ENCODE measurements at places on chromosomes 5 and 9.
A peak's percentile ranks its signal among the peaks of the same experiment; 100 is the strongest.

DNA sequence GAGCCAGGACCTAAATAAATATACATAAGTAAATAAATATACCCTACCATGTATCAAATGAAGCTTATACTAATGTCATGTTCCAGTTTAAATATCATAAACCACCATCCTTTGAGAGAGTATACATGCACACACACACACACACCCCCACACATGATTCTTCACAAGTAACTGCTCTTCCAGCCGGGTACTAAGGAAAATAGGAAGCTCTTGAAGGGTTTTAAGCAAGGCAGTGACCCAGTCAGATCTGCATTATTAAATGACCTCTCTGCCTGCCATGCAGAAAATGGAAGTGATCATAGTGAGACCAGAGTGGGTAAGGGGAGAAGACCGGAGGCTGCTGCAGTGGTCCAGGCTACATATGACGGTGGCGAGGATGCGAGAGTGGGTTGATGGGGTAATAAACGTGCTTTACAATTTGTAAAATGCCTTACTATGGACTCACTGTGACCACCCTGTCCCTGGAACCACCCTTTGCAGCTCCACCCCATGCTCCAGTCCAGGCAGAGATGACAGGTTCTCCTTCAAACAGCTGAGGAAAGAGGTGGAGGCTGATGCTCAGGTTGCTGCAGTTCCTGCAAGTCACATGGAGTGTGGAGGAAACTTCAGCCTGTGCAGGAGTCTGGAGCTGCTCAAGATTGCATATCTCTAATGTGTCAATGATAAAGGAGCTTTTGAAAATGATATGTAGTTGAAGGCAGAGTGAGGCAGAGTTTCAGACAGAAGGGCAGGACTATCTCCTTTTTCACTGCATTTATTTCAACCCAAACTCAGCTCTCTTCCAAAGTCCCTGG, 38.8 kb upstream of the NDFIP1 start:
- DNase-seq, result no peak

- DNase-seq, result peak; percentile 51
These were observed 61.5 kb downstream of the FXN start for GRCh38 chr9:69097064-69097463.

- no peak for DNase-seq
These were observed 23.1 kb downstream of the PRELID2 start for GRCh38 chr5:145811834-145812625.

DNA sequence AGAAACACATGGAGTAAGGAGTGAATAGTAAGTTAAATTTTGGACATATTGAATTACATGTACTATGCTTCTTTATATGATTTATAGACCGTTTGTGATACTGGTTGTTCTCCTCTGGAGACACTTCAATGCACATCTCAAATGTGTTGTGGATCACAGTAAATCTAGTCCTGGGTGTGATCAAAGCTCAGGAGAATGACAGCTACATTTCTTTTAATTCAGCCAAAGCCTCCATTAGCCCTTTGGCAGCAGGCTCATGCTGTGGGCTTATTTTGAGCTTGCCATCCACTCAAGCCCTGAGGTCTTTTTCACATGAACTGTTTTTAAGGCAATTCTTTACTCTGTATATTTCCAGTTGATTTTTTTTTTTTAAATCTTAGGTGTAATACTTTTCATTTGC, 34.6 kb upstream of the ACTBL2 start:
- DNase-seq, result no peak

GRCh38 chr5:1763548-1763911, 36.1 kb downstream of the MRPL36 start:
- peak; percentile 28 for DNase-seq

- DNase-seq, result no peak
These were observed 184.7 kb downstream of the MEF2C start for GRCh38 chr5:88698290-88698689.

DNA sequence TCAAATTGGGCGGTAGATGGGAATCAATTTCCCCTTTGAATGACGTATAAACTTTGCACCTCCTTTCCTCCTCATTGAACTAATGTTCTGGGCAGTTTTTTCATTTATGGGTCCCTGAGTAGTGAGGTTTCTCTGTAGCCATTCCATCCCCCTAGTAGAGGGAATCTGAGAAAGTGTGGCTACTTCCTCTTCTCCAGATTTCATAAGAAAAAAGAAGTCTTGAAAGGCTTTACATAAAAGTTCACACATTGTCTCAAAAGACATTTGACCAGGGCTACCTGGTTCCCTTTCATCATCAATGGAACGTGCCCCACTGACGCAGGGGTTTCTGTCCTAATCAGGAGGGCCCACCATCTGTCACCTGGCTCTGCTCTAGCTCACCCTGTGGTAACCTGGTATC, 57.3 kb downstream of the CTSL start:
- no peak for DNase-seq

GRCh38 chr5:147140558-147140957, 94.3 kb upstream of the STK32A start:
- DNase-seq, result no peak

GRCh38 chr9:18623221-18624079, 149.5 kb downstream of the ADAMTSL1 start:
- DNase-seq, result no peak

DNA sequence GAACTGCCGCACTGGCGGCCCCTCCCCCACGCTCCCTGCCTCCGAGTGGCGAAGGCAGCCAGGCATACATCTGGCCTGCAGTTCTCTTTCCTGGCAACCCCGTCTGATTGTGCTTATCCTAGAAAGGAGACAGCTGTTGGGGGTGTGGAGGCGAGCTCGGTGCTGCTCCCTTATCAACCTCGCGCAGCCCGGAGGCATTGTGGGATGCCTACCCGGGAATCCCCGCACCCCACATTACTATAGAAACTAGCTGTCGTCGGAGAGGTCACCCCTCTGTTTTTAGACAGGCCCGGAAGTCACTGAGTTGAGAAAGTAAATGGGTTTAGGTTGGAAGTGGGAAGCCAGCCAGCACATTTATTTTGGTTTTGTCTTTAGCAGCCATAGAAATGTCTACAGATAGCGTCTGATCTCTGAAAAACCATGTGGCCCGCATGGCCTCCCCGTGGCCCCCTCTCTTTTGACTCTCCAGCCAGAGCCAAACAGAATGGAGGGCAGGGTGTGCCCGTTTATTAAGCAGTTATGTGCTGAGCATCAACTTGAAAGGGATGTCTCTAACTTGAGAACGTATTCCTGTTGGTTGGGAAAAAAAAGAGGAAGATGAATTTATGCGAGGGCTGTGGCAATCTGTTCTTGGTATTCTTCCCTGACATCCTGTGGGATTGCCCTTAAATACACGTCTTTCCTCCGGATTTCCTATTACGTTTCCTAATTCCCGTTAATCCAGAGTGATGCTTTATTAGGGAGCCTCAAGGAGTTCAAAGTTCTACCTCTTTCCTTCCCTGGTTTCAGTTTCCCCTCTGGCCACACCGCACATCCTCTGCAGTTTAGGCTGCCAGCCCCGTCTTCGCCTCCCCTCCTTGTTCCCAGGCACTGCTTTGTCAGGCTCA, 3.9 kb downstream of the STC2 start:
- DNase-seq, result no peak

GRCh38 chr5:136043968-136044610, 15.3 kb downstream of the TGFBI start:
- DNase-seq, result no peak

DNA sequence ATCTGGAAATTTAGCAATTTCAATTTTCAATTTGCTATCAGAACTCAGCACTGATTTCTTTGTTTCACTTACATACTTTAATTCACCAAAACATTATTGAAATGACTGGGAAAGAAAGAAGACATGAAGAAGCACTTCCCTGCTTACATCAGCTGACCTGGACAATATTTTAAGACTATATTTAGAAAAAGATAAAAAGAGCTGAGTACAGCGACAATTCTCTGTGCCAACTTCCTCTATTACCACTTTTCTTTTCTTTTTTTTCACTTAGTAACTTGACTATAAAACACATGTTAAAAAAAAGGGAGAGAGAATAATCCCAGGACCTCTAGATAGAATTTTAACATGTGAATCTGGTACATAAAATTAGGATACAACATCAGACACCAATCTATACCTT, 35.6 kb downstream of the MEF2C start:
- DNase-seq, result no peak

GRCh38 chr9:113955076-113955752, 79.1 kb downstream of the ZNF618 start:
- no peak for DNase-seq

GRCh38 chr9:89638893-89639292, 34.1 kb downstream of the GADD45G start:
- DNase-seq, result no peak

- DNase-seq, result no peak
These were observed at the start of gene TCF7 for GRCh38 chr5:134113902-134114875. Gene TCF7, plus strand, starts transcription at chr5:134114681. Its CDS starts 226 bp downstream, at chr5:134114907.

GRCh38 chr5:22076586-22076985, 776.6 kb downstream of the CDH12 start:
- no peak for DNase-seq

DNA sequence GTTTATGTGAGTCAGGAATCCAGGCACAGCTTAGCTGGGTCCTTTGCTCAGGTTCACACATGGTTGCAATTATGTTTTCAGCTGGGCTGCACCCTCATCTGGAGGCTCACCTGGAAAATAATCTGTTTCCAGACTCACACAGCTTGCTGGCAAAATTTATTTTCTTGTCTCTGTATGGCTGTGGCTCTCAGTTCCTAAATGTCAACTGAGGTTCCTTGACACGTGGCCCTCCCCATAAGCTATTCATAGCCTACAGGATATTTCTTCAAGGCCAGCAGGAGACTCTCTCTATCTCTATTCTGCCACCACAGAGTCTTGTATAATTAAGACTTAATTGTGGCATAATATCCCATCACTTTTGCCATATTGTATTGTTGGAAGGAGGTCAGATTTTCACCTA, 732.0 kb downstream of the CDH18 start:
- DNase-seq, result no peak

DNA sequence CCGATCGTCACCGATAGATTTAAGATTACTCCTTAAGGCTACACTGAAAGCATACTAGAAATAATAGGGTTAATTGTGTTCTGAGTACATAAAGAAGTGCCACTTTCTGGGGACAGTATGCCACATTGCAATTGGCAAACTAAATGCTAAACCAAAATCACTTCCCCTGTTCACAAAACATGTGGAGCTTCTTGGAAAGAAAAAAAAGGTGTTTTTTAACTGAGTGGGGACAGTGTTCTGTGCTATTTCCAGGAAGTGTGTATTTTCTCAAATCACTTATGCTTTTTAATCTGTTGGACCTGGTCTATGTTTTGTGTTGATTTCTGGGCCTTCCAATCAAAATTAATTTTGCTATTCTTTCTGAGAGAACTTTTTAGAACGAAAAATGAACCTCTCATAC, 149.3 kb upstream of the MPDZ start:
- DNase-seq, result no peak

GRCh38 chr9:123943671-123944070, 13.7 kb upstream of the DENND1A start:
- no peak for DNase-seq

GRCh38 chr5:115977096-115977495, 14.8 kb downstream of the LVRN start:
- no peak for DNase-seq

DNA sequence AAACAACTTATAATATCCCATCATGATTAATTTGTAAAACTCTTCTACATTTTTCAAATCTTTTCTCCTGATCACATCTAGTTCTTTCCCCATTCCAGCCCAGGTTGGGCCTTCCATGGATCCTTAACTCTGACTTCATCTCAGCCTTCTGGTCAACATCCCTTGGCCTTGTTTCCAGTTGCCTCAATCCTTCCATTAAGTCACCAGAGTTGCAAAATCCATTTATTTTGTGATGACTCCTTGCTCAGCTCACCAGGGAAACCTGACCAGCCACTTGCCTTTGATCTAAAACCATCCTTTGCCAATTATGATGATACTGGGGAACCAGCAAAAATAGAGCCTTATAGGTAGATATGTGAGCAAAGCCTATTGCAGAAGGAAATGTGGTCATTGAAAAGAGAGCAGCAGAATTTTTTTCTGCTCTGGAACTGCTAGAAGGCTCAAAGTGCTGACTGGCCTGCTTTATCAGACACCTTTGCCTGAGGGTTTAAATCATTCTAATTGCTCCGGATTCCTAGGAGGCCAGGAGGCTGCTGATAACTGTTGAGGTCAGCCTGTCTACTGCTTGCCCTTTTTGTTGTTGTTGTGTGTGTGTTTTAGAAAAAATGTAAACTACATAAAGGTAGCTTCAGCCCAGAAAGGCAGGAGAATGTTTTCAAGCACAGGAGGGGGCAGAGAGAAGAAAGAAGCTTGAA, 512.2 kb upstream of the GRIA1 start:
- DNase-seq, result no peak

GRCh38 chr9:127397646-127398274, 791 bp downstream of the SLC2A8 start:
- DNase-seq, result no peak

DNA sequence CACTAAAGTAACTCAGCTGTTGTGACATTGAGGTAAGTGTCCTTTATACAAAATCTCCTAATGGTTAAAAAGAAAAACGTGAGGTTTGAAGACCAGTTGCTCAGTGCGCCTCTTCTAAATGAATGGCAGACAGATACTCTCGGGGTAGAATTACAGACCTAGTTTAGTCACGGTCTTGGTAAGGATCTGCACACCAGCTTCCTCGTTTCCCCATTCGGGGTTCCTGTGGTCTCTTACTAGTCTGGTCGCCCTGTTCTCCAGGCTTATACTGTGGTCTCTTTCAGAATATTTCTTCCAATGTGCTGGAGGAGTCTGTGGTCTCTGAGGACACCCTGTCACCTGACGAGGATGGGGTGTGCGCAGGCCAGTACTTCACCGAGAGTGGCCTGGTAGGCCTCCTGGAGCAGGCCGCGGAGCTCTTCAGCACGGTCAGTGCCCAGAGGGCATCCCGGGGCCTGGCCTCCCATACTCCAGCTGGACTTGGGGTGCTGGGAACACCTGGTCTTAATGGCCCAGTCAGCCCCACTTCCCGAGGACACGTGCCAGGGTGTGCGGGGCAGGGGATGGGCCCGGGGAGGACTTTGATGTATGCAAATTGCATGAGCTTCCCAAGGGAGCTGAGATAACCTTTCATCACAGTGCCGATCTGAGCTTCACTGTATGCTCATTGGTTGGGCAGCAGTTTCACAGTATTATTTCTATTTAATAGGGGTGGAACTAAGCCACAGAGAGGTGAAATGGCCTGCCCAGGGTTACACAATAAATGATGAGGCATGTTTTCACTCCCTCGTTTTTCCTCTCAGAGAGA, 224.5 kb downstream of the DOCK8 start:
- DNase-seq, result no peak

DNA sequence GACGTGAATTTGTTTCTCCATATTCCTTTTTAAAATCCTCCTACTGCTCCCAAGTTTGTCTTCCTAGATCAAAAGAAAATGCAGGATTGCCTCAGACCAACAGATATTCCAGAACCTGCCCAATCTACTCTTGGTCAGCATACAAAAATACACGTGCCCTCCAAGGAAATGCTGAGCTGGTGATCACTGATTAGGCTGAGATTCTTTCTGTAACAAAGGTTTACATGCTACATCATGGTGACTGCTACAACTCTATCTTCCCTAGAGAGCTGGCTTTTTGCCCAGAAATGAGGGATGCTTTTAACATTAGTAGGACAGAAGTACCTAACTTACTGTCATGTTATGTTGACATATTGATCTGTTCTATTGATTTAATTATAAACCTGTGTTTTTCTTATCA, 35.5 kb downstream of the OR2Y1 start:
- no peak for DNase-seq

GRCh38 chr5:67010684-67011409, 185.8 kb downstream of the CD180 start:
- DNase-seq, result no peak
